Testis (tissue), 5 donors: ENCODE measurements at places on chromosomes 1 and 21. TPM values are rescaled to one million over a fixed set of nuclear protein-coding genes. Genes with fewer than 3 reads are reported as not detected.
A peak's percentile ranks its signal among the peaks of the same experiment; 100 is the strongest.

DNA sequence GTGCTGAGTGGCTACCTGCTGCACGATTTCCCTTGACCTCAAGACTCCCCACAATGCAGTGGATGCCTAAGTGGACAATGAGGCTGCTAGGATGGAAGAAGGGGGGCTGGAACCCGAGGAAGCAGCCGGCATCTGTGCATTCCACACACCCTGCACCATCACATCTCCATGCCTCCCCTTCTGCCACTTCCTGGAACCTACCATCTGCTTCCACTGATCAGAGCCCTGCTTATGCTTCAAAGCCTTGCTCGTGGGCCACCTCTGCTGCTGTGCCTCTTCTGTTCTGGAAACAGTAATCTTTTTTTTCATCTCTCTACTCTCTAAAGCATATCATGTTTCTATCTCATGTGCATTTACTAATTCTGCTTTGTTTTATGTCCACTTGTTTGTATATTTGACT is 66.2 kb upstream of the WDR26 start:
- no peak overlapping the region for H3K4me3 ChIP-seq
- no peaks in the 10 kb centered on the region for H3K36me3 ChIP-seq
- DNase-seq = no peak
- H3K27me3 ChIP-seq = no peaks in the 10 kb centered on the region
- no peak overlapping the region for H3K27ac ChIP-seq
- peaks cover 52% of the 10 kb centered on the region for H3K4me1 ChIP-seq

- H3K4me3 ChIP-seq = no peak overlapping the region
- no peaks in the 10 kb centered on the region for H3K27me3 ChIP-seq
- DNase-seq = no peak
- H3K36me3 ChIP-seq = no peaks in the 10 kb centered on the region
- no peak overlapping the region for H3K27ac ChIP-seq
These were observed 5.8 kb downstream of the OR10T2 start for GRCh38 chr1:158393476-158393875.

- DNase-seq = no peak
- no peak overlapping the region for H3K4me3 ChIP-seq
- H3K4me1 ChIP-seq = peaks cover 15% of the 10 kb centered on the region
- no peaks in the 10 kb centered on the region for H3K36me3 ChIP-seq
- no peak overlapping the region for H3K27ac ChIP-seq
These were observed 6.4 kb downstream of the UTP11 start for GRCh38 chr1:38018864-38019343.

DNA sequence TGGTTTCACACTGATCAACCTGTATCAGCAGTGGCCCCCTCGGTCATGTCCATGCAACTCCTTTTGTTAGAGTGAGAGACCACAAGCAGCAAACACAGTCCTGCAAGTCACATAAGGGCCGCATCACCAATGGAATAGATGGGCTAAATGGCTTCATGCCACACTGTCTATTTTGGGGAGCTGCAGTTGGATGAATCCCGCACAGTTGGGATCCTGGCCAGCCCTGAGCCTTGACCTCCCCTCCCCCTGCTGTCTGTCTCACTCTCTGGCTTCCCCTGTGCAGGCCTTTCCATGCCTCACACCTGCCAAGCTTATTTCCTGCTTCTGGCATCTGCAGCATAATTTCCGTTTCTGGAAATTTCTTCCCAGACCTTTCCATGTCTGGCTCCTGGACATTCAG is 57.0 kb downstream of the CNIH3 start:
- H3K4me1 ChIP-seq = no peaks in the 10 kb centered on the region
- H3K27ac ChIP-seq = no peak overlapping the region
- no peak for DNase-seq
- H3K36me3 ChIP-seq = no peaks in the 10 kb centered on the region
- no peaks in the 10 kb centered on the region for H3K27me3 ChIP-seq

- H3K4me3 ChIP-seq = no peak overlapping the region
- H3K27ac ChIP-seq = peak overlapping the region; percentile 29
- H3K27me3 ChIP-seq = no peaks in the 10 kb centered on the region
- peak; percentile 36 for DNase-seq
- no peaks in the 10 kb centered on the region for H3K36me3 ChIP-seq
These were observed 78.0 kb upstream of the ATP5PO start for GRCh38 chr21:33993286-33994231.

GRCh38 chr21:25509862-25510261 is 97.4 kb downstream of the MRPL39 start:
- DNase-seq = no peak
- no peaks in the 10 kb centered on the region for H3K4me1 ChIP-seq
- H3K36me3 ChIP-seq = no peaks in the 10 kb centered on the region
- no peak overlapping the region for H3K27ac ChIP-seq

GRCh38 chr1:232274236-232274855 is 355.6 kb downstream of the SIPA1L2 start:
- no peak overlapping the region for H3K4me3 ChIP-seq
- no peaks in the 10 kb centered on the region for H3K4me1 ChIP-seq
- no peak overlapping the region for H3K27ac ChIP-seq
- no peaks in the 10 kb centered on the region for H3K36me3 ChIP-seq

- H3K27ac ChIP-seq = no peak overlapping the region
- DNase-seq = no peak
- H3K4me3 ChIP-seq = no peak overlapping the region
- no peaks in the 10 kb centered on the region for H3K27me3 ChIP-seq
These were observed 98.3 kb upstream of the FGGY start for GRCh38 chr1:59198564-59198963.

DNA sequence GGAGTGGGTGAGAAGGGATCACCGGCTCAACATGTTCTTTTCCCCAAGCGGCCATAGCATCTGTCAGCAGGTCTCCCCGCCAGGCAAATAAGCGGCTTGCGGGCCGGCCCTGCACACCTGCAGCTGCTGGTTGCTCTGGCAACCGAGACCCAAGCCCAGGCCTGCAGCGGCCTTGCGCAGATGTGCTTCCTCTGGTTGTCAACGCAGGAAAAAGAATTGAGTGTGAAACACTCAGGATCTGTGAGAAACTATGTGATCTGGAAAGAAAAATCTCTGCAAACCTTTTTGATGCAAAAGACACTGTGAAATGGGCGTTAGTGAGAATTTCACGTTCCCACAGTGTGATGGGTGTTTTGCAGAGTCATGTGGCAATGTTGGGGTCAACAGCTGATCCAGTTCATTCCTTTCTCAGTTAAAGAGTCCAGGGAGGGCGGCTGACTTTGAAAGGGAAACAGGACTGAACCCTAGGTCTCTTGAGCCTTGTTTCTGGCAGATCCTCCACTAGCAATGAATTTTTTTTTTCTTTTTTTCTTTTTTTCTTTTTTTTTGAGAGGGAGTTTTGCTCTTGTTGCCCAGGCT is 28.4 kb downstream of the TOMM20 start:
- no peak overlapping the region for H3K27ac ChIP-seq
- peaks cover 6% of the 10 kb centered on the region for H3K4me1 ChIP-seq
- H3K4me3 ChIP-seq = no peak overlapping the region
- no peaks in the 10 kb centered on the region for H3K36me3 ChIP-seq
- no peaks in the 10 kb centered on the region for H3K27me3 ChIP-seq

GRCh38 chr1:19445417-19446342 is 39.7 kb downstream of the CAPZB start:
- no peak for DNase-seq
- H3K27me3 ChIP-seq = no peaks in the 10 kb centered on the region
- H3K27ac ChIP-seq = peak overlapping the region; percentile 19
- peaks cover 56% of the 10 kb centered on the region for H3K4me1 ChIP-seq

GRCh38 chr1:33866281-33866680 is 2.4 kb downstream of the HMGB4 start:
- H3K4me3 ChIP-seq = no peak overlapping the region
- H3K27me3 ChIP-seq = no peaks in the 10 kb centered on the region
- H3K36me3 ChIP-seq = no peaks in the 10 kb centered on the region
- DNase-seq = peak; percentile 22
- no peaks in the 10 kb centered on the region for H3K4me1 ChIP-seq
- H3K27ac ChIP-seq = no peak overlapping the region

GRCh38 chr1:145889722-145890121 is 4.1 kb upstream of the ANKRD35 start:
- H3K27ac ChIP-seq = no peak overlapping the region
- peaks cover 33% of the 10 kb centered on the region for H3K4me1 ChIP-seq
- DNase-seq = no peak
- no peaks in the 10 kb centered on the region for H3K36me3 ChIP-seq
- no peaks in the 10 kb centered on the region for H3K27me3 ChIP-seq

DNA sequence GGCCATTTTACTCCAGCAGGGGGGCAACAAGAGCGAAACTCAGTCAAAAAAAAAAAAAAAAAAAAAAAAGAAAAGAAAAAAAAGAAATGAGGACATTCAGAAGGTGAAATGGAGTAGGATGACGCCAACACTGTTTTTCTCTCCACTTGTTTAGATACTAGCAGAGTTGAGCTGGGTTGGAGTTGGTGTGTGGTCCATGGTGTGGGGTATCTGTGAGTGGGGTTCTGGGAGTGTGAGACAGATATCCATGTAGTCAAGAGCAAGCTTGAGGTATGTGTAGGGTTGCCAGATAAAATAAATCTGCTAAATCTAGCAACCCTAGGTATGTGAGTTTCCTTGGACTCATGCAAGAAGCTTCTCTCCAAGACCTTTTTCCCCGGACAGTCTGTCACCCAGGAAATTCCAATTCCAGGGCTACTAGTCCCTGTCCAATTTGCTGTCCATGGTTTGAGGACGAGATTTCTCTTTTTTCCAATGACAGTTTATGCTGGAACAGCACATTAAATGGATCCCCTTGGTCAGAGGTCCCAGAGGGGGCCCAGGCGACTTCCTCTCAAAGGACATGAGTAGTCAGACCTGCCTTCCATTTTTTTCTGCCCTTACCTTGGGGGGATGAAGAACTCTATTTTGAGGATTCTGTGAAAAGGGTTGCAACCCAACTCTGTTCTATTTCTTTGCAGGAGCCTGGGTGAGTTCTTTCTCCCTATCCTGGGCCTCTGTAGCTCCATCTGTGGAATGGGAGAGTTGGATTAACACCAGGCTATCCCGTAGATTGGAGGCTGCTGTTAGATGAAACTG is 2.1 kb upstream of the FOXD2 start:
- no peaks in the 10 kb centered on the region for H3K36me3 ChIP-seq
- H3K4me1 ChIP-seq = peaks cover 19% of the 10 kb centered on the region
- H3K4me3 ChIP-seq = no peak overlapping the region
- H3K27me3 ChIP-seq = no peaks in the 10 kb centered on the region

- no peaks in the 10 kb centered on the region for H3K27me3 ChIP-seq
- H3K4me3 ChIP-seq = no peak overlapping the region
- H3K36me3 ChIP-seq = no peaks in the 10 kb centered on the region
- no peak for DNase-seq
These were observed 32.5 kb upstream of the SSX2IP start for GRCh38 chr1:84722794-84723193.

DNA sequence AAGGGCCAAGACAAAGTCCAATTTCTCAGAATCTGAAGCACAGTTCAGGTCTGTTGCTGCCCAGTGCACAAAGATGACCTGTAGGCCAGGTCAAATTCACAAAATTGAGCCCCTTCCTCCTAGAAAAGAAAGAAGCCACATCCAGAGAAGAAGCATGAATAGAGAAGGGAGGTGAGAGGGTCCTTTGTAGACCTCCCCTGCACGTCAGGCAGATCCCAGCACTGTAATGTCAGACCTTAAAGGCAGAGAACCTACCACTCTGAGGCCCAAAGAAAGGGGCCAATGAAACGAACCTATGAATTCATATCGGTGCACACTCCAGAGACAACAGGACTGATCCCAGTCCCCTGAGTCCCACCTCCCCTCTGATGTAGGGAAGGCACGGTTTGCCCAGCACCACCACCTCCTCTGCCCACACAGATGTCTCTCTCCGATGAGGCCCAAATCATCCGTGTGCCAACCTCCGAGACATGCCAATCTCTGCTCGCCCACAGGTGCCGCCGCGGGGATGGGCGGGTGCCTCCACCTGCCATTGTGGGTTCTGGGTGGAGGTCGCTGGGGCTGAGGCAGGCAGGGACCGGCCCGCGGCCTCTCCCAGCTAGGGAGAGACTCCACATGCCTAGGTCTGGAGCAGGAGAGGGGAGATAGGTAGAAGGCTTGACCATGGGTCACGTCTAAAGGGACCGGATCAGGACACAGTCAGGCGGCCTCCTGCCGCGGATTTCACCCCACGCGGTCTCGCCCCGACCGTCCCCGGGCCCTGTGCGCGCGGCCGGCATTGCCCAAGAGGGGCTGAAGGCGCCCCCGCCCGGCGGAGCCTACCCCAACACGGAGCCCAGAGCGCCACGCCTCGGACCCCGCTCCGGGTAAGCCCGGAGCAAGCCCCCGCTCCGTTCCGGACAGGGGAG is 42.1 kb downstream of the RRAGC start:
- H3K27me3 ChIP-seq = no peaks in the 10 kb centered on the region
- H3K4me1 ChIP-seq = peaks cover 17% of the 10 kb centered on the region
- H3K27ac ChIP-seq = no peak overlapping the region
- no peak for DNase-seq
- peak overlapping the region; percentile 22 for H3K4me3 ChIP-seq
- H3K36me3 ChIP-seq = no peaks in the 10 kb centered on the region

DNA sequence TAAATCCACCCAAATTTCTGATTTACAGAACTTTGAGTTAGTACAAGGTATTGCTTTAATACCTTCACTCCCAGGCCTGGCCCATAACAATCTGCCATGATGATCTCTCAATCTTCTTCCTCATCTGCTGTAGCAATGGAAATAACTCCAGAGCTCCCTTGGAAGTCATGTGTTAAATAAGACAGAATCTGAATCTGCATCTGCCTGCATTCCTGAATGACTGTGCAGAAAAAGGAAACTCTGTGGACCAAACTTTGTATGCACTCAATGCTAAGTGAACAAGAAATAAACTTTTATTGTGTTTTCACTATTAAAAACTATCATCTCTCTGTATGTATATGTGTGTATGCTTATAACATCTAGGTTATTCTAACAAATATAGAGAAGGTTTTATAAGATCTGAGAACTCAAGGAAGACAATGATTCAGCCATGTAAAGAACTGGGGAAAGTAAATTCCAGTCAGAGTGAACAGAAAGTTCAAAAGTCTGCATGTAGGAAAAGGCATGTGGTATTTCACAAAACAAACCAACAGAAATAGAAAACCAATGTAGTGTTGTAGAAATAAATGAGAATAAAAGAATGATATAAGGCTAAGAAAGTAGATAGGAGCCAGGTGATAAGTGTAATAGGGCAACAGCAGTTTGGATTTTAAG is 390.2 kb downstream of the USH2A start:
- H3K4me3 ChIP-seq = no peak overlapping the region
- no peak for DNase-seq
- H3K36me3 ChIP-seq = no peaks in the 10 kb centered on the region
- H3K27ac ChIP-seq = no peak overlapping the region

GRCh38 chr1:184545601-184546000 is 158.8 kb downstream of the C1orf21 start:
- H3K27me3 ChIP-seq = no peaks in the 10 kb centered on the region
- no peaks in the 10 kb centered on the region for H3K4me1 ChIP-seq
- no peak overlapping the region for H3K4me3 ChIP-seq
- no peak overlapping the region for H3K27ac ChIP-seq
- H3K36me3 ChIP-seq = no peaks in the 10 kb centered on the region
- DNase-seq = no peak

- DNase-seq = no peak
- H3K4me1 ChIP-seq = no peaks in the 10 kb centered on the region
- H3K36me3 ChIP-seq = no peaks in the 10 kb centered on the region
These were observed 9.9 kb upstream of the HJV start for GRCh38 chr1:146031476-146031875.

GRCh38 chr1:234515411-234515810 is 36.4 kb upstream of the TARBP1 start:
- H3K4me3 ChIP-seq = no peak overlapping the region
- H3K27me3 ChIP-seq = no peaks in the 10 kb centered on the region
- no peak for DNase-seq
- H3K27ac ChIP-seq = no peak overlapping the region
- no peaks in the 10 kb centered on the region for H3K4me1 ChIP-seq
- no peaks in the 10 kb centered on the region for H3K36me3 ChIP-seq

The ANKRD35 gene
- 3.3 TPM for polyA plus RNA-seq

The PLEKHG5 gene
- 8.1 TPM for polyA plus RNA-seq

The KCNJ9 gene
- polyA plus RNA-seq = 0.37 TPM

The ENO1 gene
- 589 TPM for polyA plus RNA-seq

The ODF2L gene
- 11.6 TPM for polyA plus RNA-seq

The OR2L5 gene
- polyA plus RNA-seq = not detected

The MEX3A gene
- 0.87 TPM for polyA plus RNA-seq

The PADI2 gene
- polyA plus RNA-seq = 3.2 TPM

The PLPP3 gene
- 82.0 TPM for polyA plus RNA-seq

The C1orf226 gene
- polyA plus RNA-seq = 6.5 TPM
